ENCODE measurements at places on chromosomes 1 and 21.

- no peak for DNase-seq
Observed at GRCh38 chr1:6033986-6034749, 11.5 kb upstream of the KCNAB2 start.

- peak; percentile 24 for DNase-seq
Observed at GRCh38 chr1:167720965-167721616, 691 bp upstream of the MPZL1 start.

DNA sequence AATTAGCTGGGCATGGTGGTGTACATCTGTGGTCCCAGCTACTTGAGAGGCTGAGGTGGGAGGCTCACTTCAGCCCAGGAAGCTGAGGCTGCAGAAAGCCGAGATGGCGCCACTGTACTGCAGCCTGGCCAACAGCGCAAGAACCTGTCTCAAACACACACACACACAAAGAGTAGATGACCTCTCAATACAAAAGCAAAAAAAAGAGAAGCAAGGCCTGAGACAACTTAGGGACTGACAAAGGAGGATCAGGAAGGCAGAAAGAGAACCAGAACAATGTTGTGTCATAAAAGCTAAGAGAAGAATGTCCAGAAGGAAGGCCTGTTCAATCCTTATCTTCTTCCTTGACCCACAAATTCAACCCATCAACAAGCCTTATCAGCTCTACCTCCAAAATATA is 18.5 kb downstream of the WASF2 start:
- no peak for DNase-seq

DNA sequence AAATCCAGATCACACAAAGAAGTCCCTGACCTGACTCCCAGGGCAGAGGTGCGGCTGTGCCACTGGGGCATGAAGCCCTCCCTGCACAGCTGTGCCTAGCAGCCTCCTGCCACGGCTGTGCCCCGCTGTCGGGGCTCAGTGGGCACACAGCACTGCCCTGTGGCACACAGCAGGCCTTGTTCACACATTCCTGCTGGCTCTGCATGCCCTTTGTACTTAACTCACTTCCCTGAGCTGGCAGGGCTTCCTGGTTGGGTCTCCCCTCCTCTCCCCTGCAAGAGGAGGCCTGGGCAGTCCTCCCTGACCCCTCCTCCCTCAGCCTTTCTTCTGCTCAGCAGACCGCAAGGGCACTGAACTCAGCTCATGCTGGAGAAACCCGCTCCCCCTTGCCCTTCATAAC is 14.8 kb downstream of the LHX4 start:
- no peak for DNase-seq

GRCh38 chr1:90879281-90879680 is 142.6 kb downstream of the ZNF644 start:
- DNase-seq = no peak

DNA sequence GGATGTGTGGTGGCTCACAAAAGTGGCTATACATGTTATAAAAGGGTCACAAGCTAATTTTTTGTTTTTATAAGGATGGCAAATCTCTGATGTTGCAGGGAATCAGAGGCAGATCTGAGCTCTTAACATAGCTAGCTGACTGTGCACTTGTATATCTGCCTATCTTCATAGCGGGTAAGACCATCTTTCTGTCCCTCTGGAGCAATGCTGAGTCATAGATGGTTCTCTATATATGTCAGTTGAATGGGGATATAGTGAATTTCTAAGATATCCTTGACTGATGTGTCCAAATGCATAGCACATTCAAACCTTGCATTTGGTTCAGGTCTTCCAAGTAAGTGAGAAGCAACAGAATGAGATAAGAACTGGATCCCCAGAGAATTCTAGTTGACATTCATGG is 272.6 kb upstream of the PROX1 start:
- DNase-seq = no peak

- DNase-seq = peak; percentile 21
Observed at GRCh38 chr1:81756872-81757271, 43.9 kb upstream of the ADGRL2 start.

DNA sequence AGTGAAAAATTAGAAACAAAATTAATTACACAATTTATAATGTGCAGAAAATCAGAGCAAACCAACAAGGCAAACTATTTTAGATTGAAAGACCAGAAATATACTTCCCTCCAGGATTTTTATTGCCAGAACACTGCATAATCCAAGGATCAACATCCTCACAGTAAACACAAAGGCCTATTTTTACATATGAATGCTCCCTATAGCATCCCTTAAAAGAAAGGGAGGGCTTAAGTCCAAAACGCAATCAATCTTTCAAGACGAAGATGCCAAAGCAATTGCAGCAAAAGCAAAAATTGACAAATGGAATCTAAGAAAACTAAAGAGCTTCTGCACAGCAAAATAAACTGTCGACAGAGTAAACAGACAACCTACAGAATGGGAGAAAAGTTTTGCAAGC is 18.6 kb upstream of the CHIA start:
- no peak for DNase-seq

DNA sequence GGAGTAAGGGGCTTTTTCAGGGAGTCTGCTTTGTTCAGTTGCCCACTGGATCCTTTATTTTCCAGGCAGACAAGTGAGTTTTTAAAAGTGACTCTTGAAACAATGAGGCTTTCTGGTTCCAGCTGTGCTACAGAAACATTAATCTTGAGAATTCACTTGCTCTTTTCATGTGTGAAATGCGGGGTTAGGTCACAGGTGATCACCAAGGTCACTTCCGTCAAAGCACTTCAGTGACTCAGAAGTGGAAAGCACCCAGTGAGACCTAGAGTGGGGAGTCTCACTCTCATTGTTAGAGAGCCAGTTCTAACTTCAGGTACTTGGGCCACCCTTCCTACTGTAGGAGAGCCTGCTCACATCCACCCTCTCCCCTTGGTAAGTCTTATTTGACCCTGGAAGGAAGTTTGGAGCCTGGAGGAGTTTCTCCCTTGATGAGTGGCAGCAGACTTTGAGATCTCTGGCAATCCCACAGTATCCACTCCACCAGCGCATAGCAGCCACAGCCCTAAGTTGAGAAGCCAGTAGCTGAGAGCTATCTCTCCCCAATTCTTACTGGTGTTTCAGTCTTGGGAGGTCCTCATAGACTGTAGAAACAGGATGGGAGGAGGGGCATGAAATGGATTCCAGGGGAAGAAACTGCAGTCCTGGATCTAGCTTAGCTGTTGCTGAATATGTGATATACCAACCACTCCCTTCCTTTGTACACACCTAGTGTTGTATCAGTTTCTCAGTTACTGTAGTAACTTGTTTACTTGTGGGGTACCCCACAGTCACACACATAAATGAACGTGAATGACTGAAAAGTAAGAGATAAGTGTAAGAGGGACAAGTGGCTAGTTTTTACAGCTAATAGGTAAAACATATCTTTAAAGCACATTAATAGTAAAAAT is 3.1 kb downstream of the TACSTD2 start:
- DNase-seq = no peak

DNA sequence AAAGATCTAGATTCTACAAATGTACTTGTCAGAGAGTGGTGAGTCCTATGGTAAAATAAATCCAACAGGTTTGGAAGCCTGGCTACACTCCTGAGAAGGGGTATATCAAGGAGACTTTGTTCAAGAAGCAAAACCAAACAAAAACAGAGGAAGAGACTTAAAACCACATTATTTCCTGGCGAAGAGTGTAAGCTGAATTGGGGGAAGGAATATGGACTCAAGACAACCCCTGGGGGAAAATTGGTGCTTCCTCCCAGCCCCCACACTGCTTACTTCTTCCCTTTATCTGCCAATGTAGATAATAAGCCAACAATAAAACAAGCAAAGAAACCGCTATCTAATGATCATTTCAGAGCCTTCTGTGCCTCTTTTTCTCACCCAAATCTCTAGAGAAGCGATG is 48.4 kb upstream of the ZBTB18 start:
- no peak for DNase-seq

- no peak for DNase-seq
Observed at GRCh38 chr1:33438364-33439160, 7.7 kb upstream of the PHC2 start.

DNA sequence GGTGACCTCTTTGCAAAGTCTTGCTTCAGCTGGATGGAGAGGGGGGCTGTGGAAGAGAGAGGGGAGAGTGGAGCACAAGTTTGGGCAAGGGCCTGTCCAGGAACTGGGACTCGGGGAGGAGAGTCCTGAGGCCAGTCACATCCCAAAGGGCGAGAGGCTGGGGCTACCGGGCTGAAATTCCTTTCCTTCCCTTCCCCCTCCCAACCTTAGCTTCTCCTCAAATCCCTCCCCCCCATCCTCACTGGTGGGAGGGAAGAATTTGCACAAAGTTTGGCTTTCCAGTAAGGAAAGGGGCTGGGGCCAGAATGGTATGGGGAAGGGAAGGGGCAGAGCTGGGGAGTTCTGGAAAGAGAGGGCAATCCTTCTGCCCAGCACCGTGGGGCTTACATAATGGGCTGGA is 854 bp downstream of the CNTN2 start:
- DNase-seq = no peak

DNA sequence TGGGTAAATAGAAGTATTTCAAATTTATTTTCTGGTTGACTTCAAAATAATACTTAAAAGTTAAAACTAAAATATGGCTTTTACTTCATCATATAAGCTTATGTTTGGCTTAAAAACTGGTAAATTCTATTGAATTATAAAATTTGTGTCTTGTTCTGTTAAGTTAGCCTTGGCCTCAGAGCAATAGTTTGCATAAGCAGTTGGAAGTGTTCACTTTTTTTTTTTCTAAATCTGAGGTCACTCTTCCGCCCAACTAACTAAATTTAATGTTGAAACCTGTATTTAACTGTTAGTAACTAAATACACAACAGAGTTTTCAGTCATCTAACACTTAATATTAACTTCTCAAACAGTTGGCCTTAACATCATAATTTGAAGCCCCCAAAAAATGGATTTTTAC is 871.7 kb upstream of the ADAMTS5 start:
- no peak for DNase-seq

DNA sequence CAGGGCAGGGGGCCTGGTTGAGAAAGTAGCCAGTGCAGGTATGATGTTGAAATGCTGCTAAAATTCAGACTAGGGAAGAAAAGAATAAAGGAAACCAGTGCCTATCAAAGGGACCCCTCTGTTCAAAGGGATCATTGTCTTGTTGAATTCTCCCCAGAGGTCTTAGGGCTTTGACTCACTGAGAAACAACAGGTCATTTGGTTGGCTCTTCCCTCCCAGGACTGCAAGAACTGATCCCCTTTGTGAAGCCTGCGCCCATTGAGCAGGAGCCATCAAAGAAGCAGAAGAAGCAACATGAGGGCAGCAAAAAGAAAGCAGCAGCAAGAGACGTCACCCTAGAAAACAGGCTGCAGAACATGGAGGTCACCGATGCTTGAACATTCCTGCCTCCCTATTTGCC is 11.8 kb upstream of the CELSR2 start:
- no peak for DNase-seq

- DNase-seq = no peak
Observed at GRCh38 chr21:46320331-46320801, 3.3 kb downstream of the C21orf58 start.

DNA sequence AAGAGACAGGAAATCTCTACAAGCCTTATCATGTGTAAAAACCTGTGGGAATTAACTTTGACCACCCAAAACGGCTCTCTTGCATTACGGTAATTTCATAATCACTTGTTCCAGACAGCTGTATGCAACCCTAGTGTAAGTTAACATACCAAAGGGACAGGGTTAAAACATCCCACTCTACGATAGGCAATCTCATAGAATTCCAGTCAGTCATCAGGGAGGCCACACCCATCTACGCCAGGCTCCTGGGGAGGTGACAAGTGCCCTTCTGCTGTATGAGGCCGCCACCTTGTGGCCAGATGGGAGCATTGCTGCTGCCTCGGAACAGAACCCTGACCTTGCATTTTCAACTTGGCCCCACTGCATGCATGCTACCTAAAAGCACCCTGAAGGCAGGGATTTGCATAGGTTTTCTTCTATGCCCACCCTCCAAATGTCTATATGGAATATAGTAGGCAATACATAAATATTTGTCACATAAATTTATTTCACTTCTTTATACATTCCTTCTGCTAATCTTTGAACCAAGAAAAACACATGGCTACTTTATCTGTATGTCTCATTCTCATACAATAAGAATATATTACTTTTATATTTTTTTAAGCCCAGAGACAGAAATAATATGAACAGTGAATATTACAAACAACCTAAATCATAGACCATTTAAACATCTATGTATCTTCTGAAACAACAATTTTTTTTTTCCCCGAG is 12.6 kb downstream of the HSF2BP start:
- DNase-seq = peak; percentile 75

- no peak for DNase-seq
Observed at GRCh38 chr1:230316864-230317745, 109.0 kb downstream of the PGBD5 start.

DNA sequence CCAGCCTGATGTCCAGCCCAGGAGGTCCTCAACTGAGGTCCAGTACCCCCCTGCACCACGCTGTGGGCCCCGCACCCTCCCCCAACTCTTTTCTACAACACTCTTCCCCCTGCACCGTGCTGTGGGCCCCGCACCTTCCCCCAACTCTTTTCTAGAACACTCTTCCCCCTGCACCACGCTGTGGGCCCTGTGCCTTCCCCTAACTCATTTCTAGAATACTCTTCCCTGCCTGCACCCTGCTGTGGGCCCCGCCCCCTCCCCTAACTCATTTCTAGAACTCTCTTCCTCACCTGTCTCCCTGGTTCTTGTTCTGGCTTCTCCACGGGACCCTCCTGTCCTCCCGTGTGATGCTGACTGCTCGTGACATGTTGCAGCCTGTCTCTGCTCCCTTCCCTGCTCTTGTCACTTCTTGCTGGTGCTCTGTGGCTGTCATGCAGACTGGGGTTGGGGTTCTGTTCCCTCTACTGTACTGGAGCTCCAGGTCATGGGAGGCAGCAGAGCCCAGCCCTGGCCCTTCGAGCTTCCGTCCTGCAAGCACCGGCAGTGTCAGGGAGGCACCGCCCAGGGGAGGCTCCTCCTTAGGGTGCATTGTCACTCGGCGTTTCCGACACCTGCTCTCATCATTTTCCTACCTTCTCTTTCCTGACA is 160.1 kb upstream of the COL6A1 start:
- DNase-seq = no peak

GRCh38 chr1:177126267-177126666 is 38.2 kb downstream of the ASTN1 start:
- DNase-seq = no peak

DNA sequence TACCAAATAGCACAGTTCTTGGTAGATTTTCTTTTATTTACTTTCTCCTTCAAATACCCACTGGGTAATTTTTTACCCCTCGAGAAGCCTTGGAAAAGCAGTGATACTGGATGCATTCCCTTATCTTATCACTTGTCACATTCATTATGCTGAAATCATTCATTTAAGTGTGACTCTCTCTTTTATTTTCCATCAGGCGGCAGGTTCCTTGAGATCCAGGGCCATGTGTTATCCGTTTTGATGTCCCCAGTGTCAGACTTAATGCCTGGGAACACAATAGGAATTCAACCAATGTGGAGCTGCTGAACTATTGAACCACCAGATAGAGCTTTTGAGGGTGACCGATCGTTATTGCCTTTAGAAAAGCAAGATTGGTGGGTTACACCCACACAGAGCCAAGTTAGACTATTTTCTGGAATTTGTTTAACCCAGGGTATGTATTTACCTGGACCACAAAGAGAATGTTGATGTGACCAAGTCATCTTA is 51.5 kb upstream of the ATP5PO start:
- no peak for DNase-seq

GRCh38 chr1:43995984-43996732 is 4.8 kb downstream of the CCDC24 start:
- no peak for DNase-seq

GRCh38 chr1:89762779-89763648 is 57.8 kb upstream of the LRRC8D start:
- peak; percentile 42 for DNase-seq

- no peak for DNase-seq
Observed at GRCh38 chr1:230321741-230322420, 104.3 kb downstream of the PGBD5 start.
